Esophagus squamous epithelium (tissue), 5 donors: ENCODE measurements at places on chromosomes 7 and 10. TPM values are rescaled to one million over a fixed set of nuclear protein-coding genes. Genes with fewer than 3 reads are reported as not detected.

DNA sequence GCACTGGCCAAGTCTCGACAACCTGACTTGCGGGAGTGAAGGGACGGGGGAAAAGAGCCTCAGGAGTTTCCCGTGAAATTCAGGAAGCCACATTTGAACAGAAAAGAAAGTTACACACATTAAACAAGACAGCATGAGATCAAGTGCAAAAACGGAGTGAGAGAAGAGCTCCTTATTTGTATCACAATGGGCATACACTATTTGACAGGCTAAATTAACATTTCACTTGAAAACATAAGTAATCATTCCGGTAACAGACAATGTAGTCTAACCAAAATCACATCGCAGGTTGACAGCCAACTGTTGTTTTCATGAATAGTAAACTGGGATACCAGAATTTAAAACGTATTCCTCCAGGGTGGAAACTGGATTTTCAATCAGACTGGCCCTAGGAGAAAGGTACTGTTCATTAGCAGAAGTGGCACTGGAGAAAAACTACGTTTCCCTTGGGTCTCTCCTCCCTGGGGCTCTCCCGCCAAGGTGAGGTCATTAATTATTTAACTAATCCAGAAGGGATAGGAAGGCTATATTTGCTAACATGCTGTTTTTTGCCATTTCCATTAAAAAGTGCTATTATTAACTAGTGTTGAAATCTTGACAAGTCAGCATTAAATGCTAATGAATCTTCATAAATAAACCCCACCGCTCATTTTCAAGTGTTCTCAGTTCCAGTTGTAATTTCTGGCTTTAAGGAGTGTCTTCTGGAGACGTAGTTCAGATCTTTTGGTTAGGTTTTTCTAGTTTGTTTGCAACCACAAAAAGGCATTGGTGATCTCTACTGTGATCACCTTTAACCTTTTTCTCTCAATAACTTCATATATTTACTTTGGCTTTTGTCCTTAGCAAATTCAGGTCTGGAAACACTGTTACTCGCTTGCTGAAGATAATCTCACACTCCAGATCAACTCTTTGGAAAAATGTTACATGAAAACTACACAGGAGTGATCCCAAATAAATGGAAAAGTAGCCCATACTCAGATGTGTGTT is 25.1 kb downstream of the RHEB start:
- H3K27ac ChIP-seq, result peak overlapping the region; percentile 18
- H3K4me1 ChIP-seq, result peaks cover 28% of the 10 kb centered on the region
- H3K27me3 ChIP-seq, result no peaks in the 10 kb centered on the region
- no peak for DNase-seq
- H3K4me3 ChIP-seq, result no peak overlapping the region

- H3K27ac ChIP-seq, result no peak overlapping the region
- H3K4me3 ChIP-seq, result no peak overlapping the region
- H3K4me1 ChIP-seq, result no peaks in the 10 kb centered on the region
- H3K36me3 ChIP-seq, result no peaks in the 10 kb centered on the region
These were observed 87.6 kb upstream of the MACROH2A2 start for GRCh38 chr10:69965086-69965485.

- no peaks in the 10 kb centered on the region for H3K4me1 ChIP-seq
- DNase-seq, result no peak
- peaks cover 2% of the 10 kb centered on the region for H3K27me3 ChIP-seq
- no peak overlapping the region for H3K27ac ChIP-seq
These were observed 244.9 kb downstream of the SKAP2 start for GRCh38 chr7:26619348-26619984.

GRCh38 chr10:109996225-109996624 is 11.6 kb upstream of the ADD3 start:
- no peak for DNase-seq
- H3K27me3 ChIP-seq, result no peaks in the 10 kb centered on the region
- H3K4me1 ChIP-seq, result peaks cover 19% of the 10 kb centered on the region
- H3K4me3 ChIP-seq, result no peak overlapping the region

- H3K4me1 ChIP-seq, result no peaks in the 10 kb centered on the region
- H3K27me3 ChIP-seq, result no peaks in the 10 kb centered on the region
- H3K4me3 ChIP-seq, result no peak overlapping the region
- H3K27ac ChIP-seq, result no peak overlapping the region
- DNase-seq, result no peak
These were observed 127.1 kb downstream of the CREB5 start for GRCh38 chr7:28539289-28539981.

DNA sequence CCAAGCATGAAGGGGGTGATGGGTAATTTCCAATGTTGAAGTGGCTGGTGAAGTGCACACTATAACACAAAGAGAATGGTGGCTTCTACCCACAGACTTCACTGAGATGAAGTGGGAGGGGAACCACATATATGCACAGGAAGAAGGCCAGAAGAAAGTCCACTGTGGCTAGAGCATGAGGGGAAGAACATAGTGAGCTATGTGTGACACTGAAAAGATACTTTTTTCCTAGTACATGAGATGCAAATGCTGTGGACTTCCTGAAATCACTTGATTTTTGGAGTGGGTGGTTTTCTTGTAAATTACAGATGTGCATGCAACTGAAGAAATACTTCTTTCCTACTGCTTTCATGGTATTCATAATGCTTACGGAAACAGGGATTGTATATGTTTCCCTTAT is 115.6 kb upstream of the PHYHIPL start:
- no peaks in the 10 kb centered on the region for H3K36me3 ChIP-seq
- H3K27ac ChIP-seq, result no peak overlapping the region
- H3K4me3 ChIP-seq, result no peak overlapping the region
- no peaks in the 10 kb centered on the region for H3K27me3 ChIP-seq

- no peak overlapping the region for H3K27ac ChIP-seq
- H3K36me3 ChIP-seq, result no peaks in the 10 kb centered on the region
- H3K4me3 ChIP-seq, result no peak overlapping the region
- DNase-seq, result no peak
- H3K27me3 ChIP-seq, result no peaks in the 10 kb centered on the region
- no peaks in the 10 kb centered on the region for H3K4me1 ChIP-seq
These were observed 8.2 kb downstream of the VIPR2 start for GRCh38 chr7:159136442-159136841.

GRCh38 chr7:66421830-66422475 is 206.7 kb upstream of the KCTD7 start:
- DNase-seq, result no peak
- H3K27me3 ChIP-seq, result no peaks in the 10 kb centered on the region
- H3K27ac ChIP-seq, result no peak overlapping the region

GRCh38 chr7:8390262-8390626 is 43.2 kb upstream of the NXPH1 start:
- no peak overlapping the region for H3K27ac ChIP-seq
- no peak for DNase-seq
- peaks cover 8% of the 10 kb centered on the region for H3K27me3 ChIP-seq
- no peaks in the 10 kb centered on the region for H3K36me3 ChIP-seq
- H3K4me3 ChIP-seq, result no peak overlapping the region

GRCh38 chr7:6350433-6351058 is 78.1 kb upstream of the CYTH3 start:
- no peaks in the 10 kb centered on the region for H3K27me3 ChIP-seq
- no peak for DNase-seq
- peak overlapping the region; percentile 74 for H3K27ac ChIP-seq

- no peaks in the 10 kb centered on the region for H3K27me3 ChIP-seq
- no peaks in the 10 kb centered on the region for H3K4me1 ChIP-seq
- H3K36me3 ChIP-seq, result no peaks in the 10 kb centered on the region
- H3K4me3 ChIP-seq, result no peak overlapping the region
These were observed 24.2 kb downstream of the LYZL1 start for GRCh38 chr10:29313071-29313470.

The NEURL1 gene
- not detected for total RNA-seq

The NRCAM gene
- 6.3 TPM for total RNA-seq

The HMX2 gene
- not detected for total RNA-seq

The MASTL gene
- total RNA-seq, result 3.8 TPM

The GCK gene
- total RNA-seq, result not detected

The NPY4R2 gene
- not detected for total RNA-seq

The UCN3 gene
- total RNA-seq, result not detected
